ENCODE measurements at places on chromosomes 2 and 18.
A peak's percentile ranks its signal among the peaks of the same experiment; 100 is the strongest.

- no peak for DNase-seq
Observed at GRCh38 chr18:8319798-8320489, 289.3 kb upstream of the RAB12 start.

GRCh38 chr2:65070172-65070830, 14.1 kb downstream of the CEP68 start:
- no peak for DNase-seq

GRCh38 chr2:85853499-85854165, 35.2 kb downstream of the ST3GAL5 start:
- DNase-seq, result no peak

DNA sequence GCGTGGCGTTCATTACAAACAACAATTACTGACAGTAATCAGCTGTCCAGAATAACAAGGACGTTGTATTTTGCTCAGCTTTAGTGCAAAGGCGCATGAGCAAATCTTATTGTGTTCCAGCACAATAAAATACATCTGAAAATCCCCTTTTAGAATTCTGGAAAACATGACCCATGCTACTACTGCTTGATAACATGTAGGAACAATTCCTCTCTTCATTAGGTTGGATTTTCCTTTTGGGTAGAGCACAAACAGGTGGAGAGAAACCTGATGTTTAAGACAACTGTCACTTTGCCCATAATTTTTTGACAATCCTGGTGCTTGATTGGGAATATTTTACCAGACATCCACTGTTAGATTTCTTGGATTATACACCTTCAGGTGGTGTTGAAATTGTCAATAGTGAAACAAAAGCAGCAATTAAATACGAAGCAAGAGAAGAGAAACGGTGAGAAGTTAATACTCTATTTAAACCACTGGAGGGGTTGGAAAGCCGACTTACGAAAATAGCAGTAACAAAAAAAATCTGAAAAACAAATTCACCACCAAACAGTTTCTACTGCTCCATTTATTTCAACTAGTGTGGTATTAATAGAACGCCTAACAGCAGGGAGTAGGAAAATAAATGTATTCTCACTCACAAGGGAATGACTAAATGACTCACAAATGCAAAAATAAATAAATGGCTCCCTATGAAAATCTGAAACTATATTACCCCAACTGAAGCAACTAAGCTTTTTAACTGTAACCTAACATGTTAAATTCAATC, 102.7 kb downstream of the CPO start:
- DNase-seq, result no peak

- no peak for DNase-seq
Observed at GRCh38 chr2:44570271-44570670, 208.5 kb downstream of the CAMKMT start.

DNA sequence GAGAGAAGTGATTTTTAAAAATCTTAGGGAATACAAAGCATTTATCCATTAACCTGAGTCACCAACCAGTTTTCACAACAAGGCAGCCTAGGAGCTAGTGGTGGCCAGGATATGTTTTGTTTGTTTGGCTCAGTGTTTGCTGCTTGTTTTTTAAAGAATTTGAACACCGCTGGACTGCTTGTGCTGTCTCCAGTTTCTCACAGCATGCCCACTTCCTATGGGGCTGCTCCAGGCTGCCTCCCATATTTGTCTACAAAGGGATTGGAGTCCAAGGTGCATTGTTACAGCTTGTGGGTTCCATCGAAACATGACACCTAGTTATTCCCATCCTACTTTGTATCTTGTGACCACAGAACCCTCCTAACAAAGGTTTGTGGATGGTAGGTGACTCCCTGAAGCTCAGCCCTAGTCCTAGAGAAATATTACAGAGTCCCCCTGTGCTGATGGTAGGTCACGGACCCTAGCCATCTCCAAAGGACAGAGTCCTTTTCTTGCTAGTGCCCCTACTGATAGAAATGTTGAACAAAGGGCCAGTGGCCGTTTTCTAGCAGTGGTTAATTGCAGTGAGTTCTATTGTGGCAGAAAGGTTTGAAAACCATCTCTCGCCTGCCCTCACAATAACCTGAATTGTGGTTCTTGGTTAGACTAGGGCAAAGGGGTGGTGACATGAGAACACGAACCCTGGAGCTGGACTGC, 23.2 kb downstream of the GPR39 start:
- no peak for DNase-seq

- DNase-seq, result no peak
Observed at GRCh38 chr2:217370391-217370790, 510.5 kb upstream of the TNP1 start.

- no peak for DNase-seq
Observed at GRCh38 chr18:73690222-73690621, 457.4 kb downstream of the FBXO15 start.

- DNase-seq, result no peak
Observed at GRCh38 chr2:134073023-134073422, 180.8 kb upstream of the MGAT5 start.

GRCh38 chr2:58906081-58906645, 665.0 kb upstream of the FANCL start:
- no peak for DNase-seq

GRCh38 chr2:208407667-208408066, 1.1 kb downstream of the PTH2R start:
- no peak for DNase-seq

GRCh38 chr2:70458661-70459060, 95.0 kb downstream of the TGFA start:
- DNase-seq, result no peak

DNA sequence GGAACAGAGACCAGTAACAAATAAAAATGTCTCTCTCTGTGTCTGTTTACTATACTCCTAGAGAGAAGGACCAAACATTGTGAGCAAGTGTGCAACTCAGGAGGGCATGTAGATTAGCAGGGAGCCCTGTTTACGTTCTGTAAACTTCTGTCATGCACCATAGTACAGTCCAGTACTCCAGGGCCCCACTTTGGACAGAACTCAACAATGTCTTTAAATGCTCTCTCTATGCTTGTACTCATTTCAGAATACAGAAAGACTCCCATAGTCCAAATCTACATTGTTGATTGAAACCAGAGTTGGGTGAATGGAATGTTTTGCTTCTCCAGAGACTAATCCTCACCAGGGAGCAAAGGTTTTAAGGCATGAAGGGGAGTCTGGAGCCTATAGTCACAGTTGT, 934.8 kb downstream of the NRXN1 start:
- no peak for DNase-seq

- no peak for DNase-seq
Observed at GRCh38 chr2:71544919-71545571, 91.7 kb downstream of the DYSF start.

- no peak for DNase-seq
Observed at GRCh38 chr2:24779116-24779515, 14.1 kb downstream of the PTRHD1 start.

- no peak for DNase-seq
Observed at GRCh38 chr2:233395687-233396086, 41.4 kb downstream of the DGKD start.

DNA sequence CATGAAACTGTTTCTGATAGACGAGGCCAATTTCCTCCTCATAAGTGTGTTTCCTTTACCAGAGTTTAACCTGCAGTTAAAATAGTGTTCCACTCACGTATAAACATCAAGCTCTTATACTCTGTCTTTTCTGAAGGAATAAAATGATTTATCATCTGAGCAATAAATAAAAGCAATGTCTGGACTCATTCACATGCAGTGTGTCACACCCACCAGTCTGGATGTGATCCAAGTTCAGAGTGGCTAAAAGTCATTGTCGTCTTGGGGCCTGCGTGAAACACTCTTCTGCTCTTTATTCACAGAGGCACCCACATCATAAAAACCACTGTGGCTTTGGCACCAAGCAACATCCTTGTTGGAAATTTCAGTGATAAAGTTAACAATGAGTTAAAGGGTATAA, 19.5 kb upstream of the SLC9A4 start:
- no peak for DNase-seq

GRCh38 chr18:44884431-44884830, 203.7 kb downstream of the SETBP1 start:
- no peak for DNase-seq

- no peak for DNase-seq
Observed at GRCh38 chr18:56639104-56639381, 651 bp upstream of the TXNL1 start.

GRCh38 chr18:79355433-79356335, 40.0 kb upstream of the NFATC1 start:
- DNase-seq, result no peak

DNA sequence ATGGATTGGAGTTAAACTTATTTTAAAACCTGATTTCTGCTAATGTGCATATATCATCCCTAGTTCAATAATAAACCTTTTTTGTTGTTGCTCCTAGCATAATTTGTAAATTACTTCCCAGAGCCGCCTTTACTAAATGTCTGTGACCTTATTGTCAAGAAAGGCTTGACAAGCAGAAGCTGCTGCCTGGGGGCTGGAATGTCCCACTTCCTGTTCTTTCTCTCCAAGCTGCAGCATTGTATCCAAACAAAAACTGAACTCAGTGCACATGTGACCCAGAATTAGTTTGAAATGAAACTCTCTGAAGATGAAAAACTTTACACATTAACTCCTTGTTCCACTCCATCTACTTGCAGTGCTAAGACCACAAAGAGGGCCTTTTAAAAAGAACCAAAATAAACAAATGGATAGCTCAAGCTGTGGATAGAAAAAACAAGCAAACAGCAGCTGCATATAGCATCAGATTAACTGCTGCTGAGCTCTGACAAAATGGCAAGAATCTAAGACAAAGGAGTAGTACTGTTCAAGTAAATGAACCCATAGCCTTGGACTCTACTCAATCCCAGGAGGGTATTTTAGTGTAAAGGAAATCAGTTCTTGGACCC, 99.8 kb upstream of the NEUROD1 start:
- DNase-seq, result no peak

- no peak for DNase-seq
Observed at GRCh38 chr2:219207884-219208740, 1.5 kb downstream of the ZFAND2B start.

DNA sequence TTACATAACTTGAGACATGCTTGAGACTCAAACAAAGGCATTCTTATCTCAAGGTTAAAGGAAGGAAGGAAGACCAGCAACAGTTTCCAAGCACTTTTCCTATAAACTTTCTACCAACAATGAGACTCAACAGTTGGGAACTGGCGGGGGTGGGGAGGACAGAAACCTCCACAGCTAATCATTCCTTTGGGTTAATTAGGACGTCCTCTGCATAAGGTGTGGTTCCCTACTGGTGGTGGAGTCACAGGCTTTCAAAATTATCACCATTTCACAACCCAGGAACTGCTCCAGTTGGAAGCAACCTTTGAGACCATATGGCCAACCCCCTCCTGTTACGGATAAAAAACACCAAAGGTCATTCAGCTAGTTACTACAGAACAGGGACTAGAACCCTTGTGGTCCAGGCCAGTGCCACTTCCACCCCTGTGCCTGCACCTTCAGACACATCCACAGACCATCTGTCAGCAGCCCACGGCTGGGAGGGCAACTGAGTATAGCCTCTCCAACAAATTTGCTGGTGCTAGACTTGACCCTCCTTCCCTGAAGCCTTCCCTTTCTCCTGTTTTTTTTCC, 30.1 kb upstream of the ATL2 start:
- DNase-seq, result peak; percentile 48

DNA sequence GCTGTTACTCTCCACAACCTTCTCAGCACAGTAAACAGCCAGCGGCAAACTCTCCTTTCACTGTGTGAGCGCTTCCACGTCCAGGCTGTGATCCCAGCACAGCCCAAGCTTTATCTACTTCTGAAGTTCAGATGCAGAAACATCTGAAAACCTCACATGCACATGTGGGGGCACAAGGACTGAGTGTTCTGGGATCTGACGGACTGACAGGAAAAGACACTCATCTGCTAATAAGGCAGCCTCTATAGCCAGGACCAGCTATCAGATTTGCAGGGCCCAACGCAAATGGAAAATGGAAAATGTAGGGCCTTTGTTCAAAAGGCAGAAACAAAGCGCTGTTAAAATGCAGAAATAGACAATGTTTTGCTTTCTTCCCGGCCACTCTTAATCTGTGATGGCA, 133.8 kb upstream of the ARHGAP28 start:
- no peak for DNase-seq

DNA sequence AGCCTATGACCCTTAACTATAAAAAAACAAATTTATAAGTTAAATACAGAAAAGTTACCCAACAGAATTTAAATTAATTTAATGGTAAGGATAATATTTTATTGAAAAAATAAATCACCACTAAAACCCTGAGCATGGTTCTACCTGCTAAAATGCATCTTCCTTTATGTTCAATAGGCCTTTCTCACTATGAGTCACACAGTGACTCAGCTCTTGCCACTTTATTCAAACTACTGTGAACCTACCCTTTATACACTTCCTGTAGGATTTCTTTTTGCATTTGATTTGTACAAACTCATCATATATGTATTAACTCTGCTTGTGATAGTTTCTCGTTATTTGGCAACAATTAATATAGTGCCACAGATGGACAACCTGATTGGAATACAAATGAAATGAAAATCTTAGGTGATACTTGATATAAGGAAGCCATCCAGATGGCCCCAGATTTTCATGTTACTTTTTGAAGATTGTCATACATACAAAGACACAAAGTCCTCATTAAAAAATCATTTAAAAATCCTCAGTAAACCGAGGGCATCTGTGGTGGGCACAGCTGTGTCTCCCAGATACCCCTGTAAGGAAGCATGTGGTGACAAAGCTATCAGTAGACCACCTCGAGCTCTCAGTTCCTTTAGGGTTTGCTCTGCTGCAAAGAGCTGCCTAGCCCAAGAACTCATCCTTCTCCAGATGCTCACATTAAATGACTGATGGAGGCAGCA, 55.2 kb upstream of the COBLL1 start:
- no peak for DNase-seq

- no peak for DNase-seq
Observed at GRCh38 chr2:170813611-170814532, 2.8 kb upstream of the GAD1 start.

- no peak for DNase-seq
Observed at GRCh38 chr2:64735504-64735903, 81.8 kb upstream of the SERTAD2 start.

- no peak for DNase-seq
Observed at GRCh38 chr2:54770211-54770610, 46.7 kb downstream of the EML6 start.

- no peak for DNase-seq
Observed at GRCh38 chr2:160325418-160325817, 125.3 kb upstream of the ITGB6 start.

DNA sequence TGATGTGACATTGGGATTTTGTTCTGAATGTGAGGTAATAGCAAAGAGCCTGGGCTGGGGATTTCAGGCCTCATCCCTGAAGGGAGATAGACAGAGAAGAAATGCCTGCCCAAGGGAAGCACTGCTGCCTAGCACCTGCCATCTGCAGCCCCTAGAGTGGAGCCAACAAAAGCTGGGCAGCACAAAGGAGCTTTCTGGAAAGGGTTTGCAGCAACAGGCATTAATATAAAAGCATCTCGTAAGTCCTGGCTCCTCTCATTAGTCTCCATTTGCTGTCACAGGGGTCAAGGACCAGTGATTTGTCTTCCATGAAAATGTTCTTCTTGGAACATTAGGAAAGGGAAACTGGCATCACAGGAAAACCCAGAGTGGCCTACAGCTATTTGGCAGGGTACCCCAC, 157.2 kb upstream of the SLC14A2 start:
- DNase-seq, result no peak

- no peak for DNase-seq
Observed at GRCh38 chr2:45191146-45191863, 182.1 kb upstream of the SIX2 start.

- peak; percentile 26 for DNase-seq
Observed at GRCh38 chr2:240139011-240139441, 1.4 kb downstream of the OTOS start.
